ENCODE measurements at places on chromosomes 1 and 21. TPM values are rescaled to one million over a fixed set of nuclear protein-coding genes. Genes with fewer than 3 reads are reported as not detected.
A peak's percentile ranks its signal among the peaks of the same experiment; 100 is the strongest.

DNA sequence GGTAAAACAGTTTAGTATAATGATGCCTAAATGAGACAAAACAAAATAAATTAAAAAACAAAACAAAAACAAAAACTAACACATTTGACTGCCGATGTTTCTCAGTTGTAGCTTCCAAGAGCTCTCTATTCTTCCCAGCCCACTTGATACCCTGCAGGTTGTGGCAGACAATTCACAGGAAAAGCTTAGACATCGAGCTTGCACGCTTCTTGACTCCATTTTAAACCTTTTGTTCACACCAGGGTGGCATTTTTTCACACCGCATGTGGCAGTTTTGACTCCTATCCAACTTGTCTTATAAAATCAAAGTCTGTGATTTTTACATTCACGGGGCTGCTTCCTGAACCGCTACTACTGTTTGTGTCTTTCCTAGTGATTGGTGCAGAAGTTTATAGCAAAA is 575.9 kb downstream of the USP25 start:
- no peak for DNase-seq
- H3K27me3 ChIP-seq, result no peaks in the 10 kb centered on the region
- no peaks in the 10 kb centered on the region for H3K4me1 ChIP-seq
- H3K27ac ChIP-seq, result no peak overlapping the region
- H3K4me3 ChIP-seq, result no peak overlapping the region

- H3K4me1 ChIP-seq, result no peaks in the 10 kb centered on the region
- no peaks in the 10 kb centered on the region for H3K36me3 ChIP-seq
- H3K27ac ChIP-seq, result no peak overlapping the region
- no peak for DNase-seq
- no peak overlapping the region for H3K4me3 ChIP-seq
Observed at GRCh38 chr1:18072066-18072465, 35.5 kb upstream of the IGSF21 start.

DNA sequence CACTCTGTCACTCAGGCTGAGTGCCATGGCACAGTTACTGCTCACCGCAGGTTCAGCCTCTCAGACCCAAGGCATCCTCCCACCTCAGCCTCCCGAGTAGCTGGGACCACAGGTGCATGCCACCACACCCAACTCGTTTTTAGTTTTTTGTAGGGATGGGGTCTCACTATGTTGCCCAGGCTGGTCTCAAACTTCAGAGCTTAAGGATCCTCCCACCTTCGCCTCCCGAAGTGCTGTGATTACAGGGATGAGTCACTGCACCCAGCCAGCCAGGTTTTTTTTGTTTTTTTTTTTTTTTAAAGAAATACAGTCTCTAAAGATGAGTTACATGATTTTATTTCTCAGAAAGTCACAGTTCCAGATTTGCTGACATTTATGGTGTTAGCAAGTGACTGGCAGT is 29.0 kb downstream of the BACE2 start:
- H3K27ac ChIP-seq, result no peak overlapping the region
- peaks cover 2% of the 10 kb centered on the region for H3K27me3 ChIP-seq
- H3K4me1 ChIP-seq, result no peaks in the 10 kb centered on the region
- DNase-seq, result no peak
- no peaks in the 10 kb centered on the region for H3K36me3 ChIP-seq

GRCh38 chr1:230354005-230354404 is 72.1 kb downstream of the PGBD5 start:
- H3K4me3 ChIP-seq, result no peak overlapping the region
- peaks cover 3% of the 10 kb centered on the region for H3K27me3 ChIP-seq
- no peak overlapping the region for H3K27ac ChIP-seq
- no peaks in the 10 kb centered on the region for H3K36me3 ChIP-seq
- H3K4me1 ChIP-seq, result no peaks in the 10 kb centered on the region

The MYOC gene
- polyA plus RNA-seq, result 1.5 TPM

DNA sequence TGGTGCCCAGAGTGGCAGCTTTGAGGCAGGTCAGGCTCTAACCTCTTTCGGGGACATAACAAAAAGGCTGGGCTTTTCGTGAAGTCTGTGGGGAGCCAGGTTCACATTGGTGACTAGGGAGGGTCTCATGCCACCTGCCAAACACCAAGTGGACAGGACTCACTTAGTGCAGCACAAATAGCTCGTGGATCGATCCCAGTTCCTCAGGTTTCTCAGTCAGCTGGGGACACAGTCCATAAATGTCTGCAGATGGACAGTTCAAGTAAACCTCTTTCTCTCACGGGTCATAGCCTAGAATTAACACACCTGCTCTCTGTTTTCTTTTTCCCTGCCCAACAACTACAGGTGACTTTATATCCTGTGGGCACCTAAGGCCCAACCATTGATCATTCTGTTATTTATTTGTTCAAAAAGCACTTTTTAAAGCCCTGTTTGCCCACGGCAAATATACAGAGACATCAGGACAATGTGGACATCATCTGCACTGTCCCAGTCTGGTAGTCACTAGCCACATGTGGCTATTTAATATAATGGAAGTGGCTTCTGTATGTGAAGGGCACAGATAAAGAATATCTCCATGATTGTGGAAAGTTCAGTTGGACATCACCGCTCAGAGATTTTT is 53.5 kb downstream of the CAPN2 start:
- H3K27ac ChIP-seq, result no peak overlapping the region
- no peak overlapping the region for H3K4me3 ChIP-seq
- no peaks in the 10 kb centered on the region for H3K27me3 ChIP-seq
- DNase-seq, result no peak
- no peaks in the 10 kb centered on the region for H3K36me3 ChIP-seq

DNA sequence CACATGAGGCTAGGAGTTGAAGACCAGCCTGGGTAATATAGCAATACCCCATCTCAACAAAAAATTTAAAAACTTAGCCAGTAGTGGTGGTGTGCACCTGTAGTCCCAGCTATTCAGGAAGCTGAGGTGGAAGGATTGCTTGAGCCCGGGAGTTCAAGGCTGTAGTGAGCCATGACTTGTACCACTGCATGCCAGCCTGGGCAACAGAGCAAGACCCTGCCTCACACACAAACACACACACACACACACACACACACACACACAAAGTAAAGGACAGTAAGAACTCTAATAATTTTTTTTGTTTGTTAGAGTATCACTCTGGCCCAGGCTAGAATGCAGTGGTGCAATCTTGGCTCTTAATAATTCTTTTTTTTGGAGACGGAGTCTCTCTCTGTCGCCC is 138.0 kb upstream of the SOD1 start:
- no peaks in the 10 kb centered on the region for H3K36me3 ChIP-seq
- H3K4me3 ChIP-seq, result no peak overlapping the region
- H3K4me1 ChIP-seq, result no peaks in the 10 kb centered on the region

DNA sequence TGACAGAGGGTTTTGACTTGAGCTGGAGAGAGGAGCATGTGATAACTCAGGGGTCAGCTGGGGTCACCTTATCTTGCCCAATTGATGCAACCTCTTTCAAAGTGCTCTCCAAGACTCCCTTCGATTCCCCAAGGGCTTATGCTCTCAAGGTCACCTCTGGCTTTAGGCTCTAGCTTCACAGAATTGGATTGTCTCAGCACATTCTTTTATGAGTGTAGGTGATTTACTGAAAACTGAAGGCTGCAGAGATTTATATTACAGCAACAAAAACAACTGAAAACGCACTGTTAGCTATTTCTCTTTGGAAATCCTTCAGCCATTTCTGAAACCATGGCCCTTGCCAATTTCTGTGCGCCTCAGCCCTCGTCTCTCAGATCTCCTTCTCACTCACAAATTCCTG is 34.5 kb upstream of the MAP1LC3C start:
- no peak for DNase-seq
- H3K36me3 ChIP-seq, result no peaks in the 10 kb centered on the region
- no peak overlapping the region for H3K27ac ChIP-seq
- no peaks in the 10 kb centered on the region for H3K27me3 ChIP-seq
- H3K4me3 ChIP-seq, result no peak overlapping the region

- H3K4me3 ChIP-seq, result no peak overlapping the region
- H3K27me3 ChIP-seq, result no peaks in the 10 kb centered on the region
- no peaks in the 10 kb centered on the region for H3K36me3 ChIP-seq
Observed at GRCh38 chr1:113551728-113552127, 161.4 kb downstream of the MAGI3 start.

- peak; percentile 41 for DNase-seq
- H3K4me1 ChIP-seq, result no peaks in the 10 kb centered on the region
- no peaks in the 10 kb centered on the region for H3K36me3 ChIP-seq
- H3K27ac ChIP-seq, result peak overlapping the region; percentile 2
- H3K27me3 ChIP-seq, result no peaks in the 10 kb centered on the region
- no peak overlapping the region for H3K4me3 ChIP-seq
Observed at GRCh38 chr1:200437556-200438203, 27.8 kb upstream of the ZNF281 start.

DNA sequence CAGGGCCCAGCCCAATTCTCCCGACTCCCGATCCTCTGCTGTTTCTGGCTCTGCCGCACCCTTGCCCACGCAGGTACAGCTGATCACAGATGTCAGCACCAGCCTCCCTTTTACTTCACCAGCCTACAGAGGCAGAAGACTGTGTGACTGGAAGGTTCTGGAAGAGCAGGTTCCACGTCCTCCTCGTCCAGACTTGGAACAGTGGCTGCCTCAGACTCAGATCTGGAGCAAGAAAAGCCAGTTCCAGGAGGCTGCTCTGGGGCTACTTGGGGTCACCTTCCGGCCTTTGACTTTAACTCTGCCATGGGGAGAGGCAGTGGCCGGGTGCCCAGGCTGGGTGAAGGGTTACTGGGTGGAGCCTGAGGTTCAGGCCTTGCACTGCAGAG is 16.1 kb upstream of the KLHDC7A start:
- DNase-seq, result no peak
- no peaks in the 10 kb centered on the region for H3K27me3 ChIP-seq
- H3K27ac ChIP-seq, result no peak overlapping the region
- no peaks in the 10 kb centered on the region for H3K4me1 ChIP-seq
- no peak overlapping the region for H3K4me3 ChIP-seq

DNA sequence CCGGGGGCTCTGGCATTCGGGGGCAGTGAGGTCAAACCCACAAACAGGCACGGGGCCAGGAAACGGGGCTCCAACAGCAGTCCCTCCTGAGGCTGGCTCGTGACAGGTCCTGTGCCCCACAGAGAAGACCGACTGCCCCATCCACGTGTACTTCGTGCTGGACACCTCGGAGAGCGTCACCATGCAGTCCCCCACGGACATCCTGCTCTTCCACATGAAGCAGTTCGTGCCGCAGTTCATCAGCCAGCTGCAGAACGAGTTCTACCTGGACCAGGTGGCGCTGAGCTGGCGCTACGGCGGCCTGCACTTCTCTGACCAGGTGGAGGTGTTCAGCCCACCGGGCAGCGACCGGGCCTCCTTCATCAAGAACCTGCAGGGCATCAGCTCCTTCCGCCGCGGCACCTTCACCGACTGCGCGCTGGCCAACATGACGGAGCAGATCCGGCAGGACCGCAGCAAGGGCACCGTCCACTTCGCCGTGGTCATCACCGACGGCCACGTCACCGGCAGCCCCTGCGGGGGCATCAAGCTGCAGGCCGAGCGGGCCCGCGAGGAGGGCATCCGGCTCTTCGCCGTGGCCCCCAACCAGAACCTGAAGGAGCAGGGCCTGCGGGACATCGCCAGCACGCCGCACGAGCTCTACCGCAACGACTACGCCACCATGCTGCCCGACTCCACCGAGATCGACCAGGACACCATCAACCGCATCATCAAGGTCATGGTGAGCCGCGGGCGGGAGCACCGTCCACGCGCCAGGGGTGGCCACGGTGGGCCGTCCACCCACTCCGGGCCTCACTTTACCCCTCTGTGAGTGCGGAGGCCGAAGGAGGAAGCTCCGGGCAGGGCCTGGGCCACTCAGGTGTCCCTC is 14.2 kb downstream of the COL6A2 start:
- H3K4me1 ChIP-seq, result no peaks in the 10 kb centered on the region
- DNase-seq, result no peak
- no peak overlapping the region for H3K4me3 ChIP-seq
- no peak overlapping the region for H3K27ac ChIP-seq
- no peaks in the 10 kb centered on the region for H3K36me3 ChIP-seq
- H3K27me3 ChIP-seq, result no peaks in the 10 kb centered on the region

GRCh38 chr1:22414244-22414751 is 37.4 kb upstream of the ZBTB40 start:
- no peak overlapping the region for H3K27ac ChIP-seq
- DNase-seq, result no peak
- H3K4me1 ChIP-seq, result no peaks in the 10 kb centered on the region
- H3K4me3 ChIP-seq, result no peak overlapping the region
- H3K27me3 ChIP-seq, result no peaks in the 10 kb centered on the region
- no peaks in the 10 kb centered on the region for H3K36me3 ChIP-seq

The VHLL gene
- polyA plus RNA-seq, result 0.09 TPM

DNA sequence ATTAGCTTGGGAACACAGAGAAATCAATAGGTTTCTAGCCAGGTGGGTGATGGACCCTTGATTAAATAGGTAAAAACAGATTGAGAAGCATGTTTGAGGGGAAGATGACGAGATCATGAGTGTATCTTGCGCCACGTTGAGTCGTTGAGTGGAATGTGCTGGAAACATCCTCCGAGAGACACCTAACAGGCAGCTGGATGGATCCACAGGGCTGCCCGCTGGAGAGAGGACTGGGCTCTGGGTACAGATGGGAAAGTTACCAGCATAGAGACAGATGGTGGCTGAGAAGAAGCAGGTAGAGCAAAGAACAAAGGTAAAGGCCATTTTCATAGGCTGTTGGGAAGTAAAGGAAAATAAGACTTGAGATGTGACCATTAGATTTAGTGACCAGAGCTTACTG is 15.6 kb downstream of the BATF3 start:
- H3K36me3 ChIP-seq, result no peaks in the 10 kb centered on the region
- no peaks in the 10 kb centered on the region for H3K27me3 ChIP-seq
- no peak overlapping the region for H3K27ac ChIP-seq
- peaks cover 3% of the 10 kb centered on the region for H3K4me1 ChIP-seq

DNA sequence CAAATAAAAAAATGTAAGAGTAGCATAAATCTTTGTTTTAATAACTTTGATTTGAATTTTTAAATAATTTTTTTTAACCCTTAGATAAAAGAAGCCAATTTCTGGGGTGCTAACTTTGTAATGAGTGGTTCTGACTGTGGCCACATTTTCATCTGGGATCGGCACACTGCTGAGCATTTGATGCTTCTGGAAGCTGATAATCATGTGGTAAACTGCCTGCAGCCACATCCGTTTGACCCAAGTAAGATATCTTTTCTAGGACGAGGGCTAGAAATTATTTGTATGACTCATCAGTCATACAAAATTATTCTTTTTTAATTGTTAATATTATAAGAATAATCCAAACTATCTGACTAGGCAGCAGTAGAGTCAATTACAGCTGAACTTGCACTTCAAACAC is 71.2 kb downstream of the GPR161 start:
- no peak overlapping the region for H3K27ac ChIP-seq
- DNase-seq, result no peak
- H3K4me1 ChIP-seq, result no peaks in the 10 kb centered on the region
- peaks cover 9% of the 10 kb centered on the region for H3K36me3 ChIP-seq
- H3K27me3 ChIP-seq, result no peaks in the 10 kb centered on the region

GRCh38 chr1:110487726-110488125 is 31.2 kb downstream of the KCNA10 start:
- no peaks in the 10 kb centered on the region for H3K27me3 ChIP-seq
- peak overlapping the region; percentile 41 for H3K27ac ChIP-seq
- no peak for DNase-seq
